Skin of body (tissue), 3 donors: ENCODE measurements at places on chromosomes 11 and 22. TPM values are rescaled to one million over a fixed set of nuclear protein-coding genes. Genes with fewer than 3 reads are reported as not detected.

Gene POU2AF2
- total RNA-seq: not detected

Gene HTATIP2
- total RNA-seq: 6.9 TPM

Gene RASD2
- 0.30 TPM for total RNA-seq

Gene NECTIN1
- total RNA-seq: 29.9 TPM

Gene RPL27A
- total RNA-seq: 990 TPM

Gene PHF21B
- total RNA-seq: 0.39 TPM

Gene OR4A16
- total RNA-seq: not detected
